Fibroblast of skin of abdomen (primary cell): ENCODE measurements at places on chromosomes 4 and X.
A peak's percentile ranks its signal among the peaks of the same experiment; 100 is the strongest.

DNA sequence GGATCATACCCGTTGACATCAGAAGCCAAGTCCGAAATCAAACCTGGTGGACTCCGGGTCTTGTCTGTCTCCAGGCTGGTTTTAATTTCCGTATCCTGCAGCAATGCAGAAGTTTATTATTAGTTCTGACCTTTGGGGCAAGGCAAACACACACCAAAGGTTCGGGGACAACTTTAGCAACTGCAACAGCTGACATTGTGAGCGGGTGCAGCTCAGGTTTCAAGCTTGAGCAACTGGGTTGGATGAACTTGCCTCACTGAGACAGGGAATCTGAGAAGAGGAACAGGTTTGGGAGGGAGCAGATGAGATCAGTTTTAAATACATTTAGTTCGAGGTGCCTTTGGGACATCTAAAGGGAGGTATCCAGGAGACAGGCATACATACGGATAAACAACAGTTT lies 110.7 kb downstream of the GNL3L start:
- no peak for DNase-seq

DNA sequence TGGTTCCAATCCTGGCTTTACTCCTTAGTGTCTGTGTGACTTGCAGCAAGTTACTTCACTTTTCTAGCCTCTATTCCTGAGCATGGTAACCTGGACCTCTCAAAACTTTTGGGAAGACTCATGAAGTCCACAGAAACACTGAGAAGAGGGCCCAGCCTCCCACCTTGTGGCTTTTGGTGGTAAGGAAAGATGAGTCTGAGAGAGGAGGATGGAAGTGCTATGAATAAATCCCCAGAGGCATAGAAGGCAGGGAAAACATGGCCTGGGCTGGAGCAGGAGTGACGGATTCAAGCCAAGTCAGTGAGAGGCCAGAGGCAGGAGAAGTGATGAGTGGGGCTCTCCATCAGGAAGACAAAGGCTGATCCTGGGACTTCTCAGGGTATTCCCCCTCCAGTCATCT lies 10.9 kb upstream of the MAGEA4 start:
- peak; percentile 0 for DNase-seq

- DNase-seq: no peak
Observed at GRCh38 chrX:7147413-7147977, at the start of gene STS. STS (plus strand) TSS chrX:7147712; CDS start chrX:7253200, 105,488 bp downstream.

GRCh38 chr4:14562901-14563300 lies 439.4 kb upstream of the CPEB2 start:
- no peak for DNase-seq

GRCh38 chr4:3186609-3187008 lies 62.4 kb upstream of the MSANTD1 start:
- no peak for DNase-seq

DNA sequence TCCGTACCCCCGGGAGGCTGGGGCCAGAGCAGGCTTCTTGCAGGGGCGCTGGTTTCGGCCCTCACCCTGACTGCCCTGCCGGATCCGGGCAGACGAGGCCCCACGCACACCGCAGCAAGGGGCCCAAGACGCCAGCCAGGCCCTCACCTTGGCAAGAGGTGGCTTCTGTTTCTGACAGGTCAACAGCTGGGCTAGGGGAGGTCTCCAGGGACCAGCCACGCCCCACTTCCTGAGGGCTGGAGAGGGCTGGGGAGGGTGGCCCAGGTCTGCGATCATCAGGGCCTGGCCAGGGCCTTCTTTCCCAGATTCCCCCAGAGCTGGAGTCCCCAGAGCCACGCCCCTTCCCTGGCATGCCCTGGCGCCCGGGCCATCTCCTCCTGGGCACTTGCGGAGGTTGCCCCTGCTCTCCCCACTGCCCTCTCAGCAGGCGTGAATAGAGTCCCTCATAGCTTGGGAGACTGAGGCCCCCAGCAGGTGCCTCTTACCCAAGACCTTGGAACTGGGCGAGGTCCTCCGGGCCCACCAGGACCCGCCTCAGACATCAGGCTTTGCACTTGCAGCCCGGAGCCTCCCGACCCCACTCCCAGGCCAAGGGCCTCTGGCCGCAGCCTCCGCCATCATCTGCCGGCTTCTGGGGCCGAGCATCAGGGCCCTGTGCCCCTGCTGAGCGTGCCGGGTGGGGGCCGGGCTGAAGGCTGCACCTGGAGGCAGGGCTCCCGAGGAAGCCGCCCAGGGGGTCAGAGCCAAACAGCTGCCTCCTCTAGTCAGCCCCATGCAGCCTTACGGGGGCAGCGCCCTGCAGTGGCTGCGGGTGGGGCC lies 6.3 kb upstream of the FGFR3 start:
- no peak for DNase-seq

DNA sequence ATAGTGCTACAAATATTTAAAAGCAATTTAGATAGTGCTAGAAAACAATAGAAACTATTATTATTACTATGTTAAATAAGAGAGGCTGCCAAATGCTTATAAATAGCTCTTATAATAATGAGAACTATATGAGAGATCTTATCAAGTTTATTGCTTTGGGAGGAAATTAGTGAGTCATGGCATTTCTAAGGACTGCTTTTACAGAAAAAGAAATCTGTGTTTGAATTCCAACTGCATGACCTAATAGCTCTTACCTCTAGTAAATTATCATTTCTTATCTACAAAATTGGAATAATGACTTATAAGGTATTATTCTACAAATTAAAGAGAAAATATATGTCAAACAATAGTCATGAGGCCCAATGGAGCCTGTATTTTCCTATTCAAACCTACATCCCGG lies 177.2 kb downstream of the GABRG1 start:
- DNase-seq: no peak

DNA sequence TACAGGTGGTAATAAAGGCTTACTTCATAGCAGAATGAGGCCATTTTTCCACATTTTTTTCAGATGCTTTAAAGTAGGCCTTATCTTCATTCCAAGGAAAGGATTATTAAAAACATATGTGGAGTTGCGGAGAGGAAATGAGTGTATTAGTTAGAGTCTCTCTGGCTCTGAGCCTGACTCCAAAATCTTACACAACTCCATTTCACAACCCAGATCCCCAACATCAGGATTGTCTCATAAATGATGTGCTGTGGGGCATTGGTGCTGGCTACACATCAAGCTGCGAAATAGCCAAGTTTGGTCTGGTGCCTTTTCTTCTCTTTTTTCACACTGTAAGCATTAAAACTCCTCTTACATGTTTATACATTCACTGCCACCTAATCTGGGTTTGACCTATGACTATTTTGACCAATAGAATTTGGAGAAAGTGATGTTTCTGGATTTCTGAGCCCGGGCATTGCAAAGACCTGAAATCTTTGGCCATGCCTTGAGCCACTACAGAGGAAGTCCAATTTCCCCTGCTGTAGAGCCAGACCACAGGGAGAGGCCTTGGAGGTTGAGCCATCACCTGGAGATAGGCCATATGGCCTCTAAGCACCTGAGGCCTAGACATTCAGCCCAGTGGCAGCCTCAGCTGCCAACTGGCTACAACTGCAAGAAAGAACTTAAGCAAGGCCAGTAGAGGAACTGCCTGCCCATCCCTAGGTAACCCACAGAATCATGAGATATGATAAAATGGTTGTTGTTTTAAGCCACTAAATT lies 16.7 kb upstream of the SOD3 start:
- DNase-seq: peak; percentile 98

DNA sequence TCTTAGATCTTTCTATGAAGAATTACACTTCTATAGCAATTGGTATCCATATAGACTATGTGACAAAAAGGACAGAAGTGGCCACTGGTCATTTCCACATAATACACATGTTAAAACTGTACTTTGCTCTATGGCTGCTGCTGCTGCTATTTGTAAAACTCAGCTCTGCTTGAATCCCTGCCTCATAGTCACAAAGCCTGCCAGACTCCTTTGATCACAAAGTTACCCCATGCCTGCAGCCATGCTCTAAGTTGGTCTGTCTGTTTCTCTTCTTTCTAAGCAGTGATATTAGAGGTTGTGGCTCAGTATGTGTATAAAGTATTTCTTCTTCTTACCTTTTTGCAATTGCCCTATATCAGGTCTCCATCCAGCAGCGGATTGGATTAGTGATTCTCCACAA lies 210.9 kb downstream of the GRID2 start:
- no peak for DNase-seq

DNA sequence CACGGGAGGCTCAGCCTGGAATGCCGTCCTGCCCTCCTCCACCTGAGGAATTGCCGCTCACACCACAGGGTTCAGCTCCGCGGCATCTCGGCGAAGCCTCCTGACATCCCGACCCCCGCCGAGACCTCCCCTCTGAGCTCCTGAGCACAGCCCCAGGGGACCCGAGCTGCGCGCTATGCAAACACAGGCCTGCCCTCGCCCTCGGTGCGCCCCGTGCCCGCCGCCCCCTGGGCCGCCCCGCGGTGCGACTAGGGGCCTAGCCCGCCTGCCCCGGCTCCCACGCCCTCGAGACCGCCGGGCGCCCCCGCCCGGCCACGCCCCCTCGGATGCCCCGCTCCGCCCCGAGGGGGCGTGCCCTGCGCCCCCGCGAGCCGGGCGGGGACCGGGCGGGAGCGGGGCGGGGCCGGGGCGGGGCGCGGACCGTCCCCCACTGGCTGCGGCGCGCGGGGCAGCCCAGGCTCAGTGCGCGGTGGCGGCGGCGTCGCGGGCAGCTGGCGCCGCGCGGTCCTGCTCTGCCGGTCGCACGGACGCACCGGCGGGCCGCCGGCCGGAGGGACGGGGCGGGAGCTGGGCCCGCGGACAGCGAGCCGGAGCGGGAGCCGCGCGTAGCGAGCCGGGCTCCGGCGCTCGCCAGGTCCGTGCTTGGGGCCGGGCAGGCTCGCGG lies at the start of gene FGFR3:
Gene FGFR3, plus strand, starts transcription at position 462 of the 664 bp plus-strand sequence. CDS start 642 bp downstream, outside the sequence.
- peak; percentile 17 for DNase-seq

DNA sequence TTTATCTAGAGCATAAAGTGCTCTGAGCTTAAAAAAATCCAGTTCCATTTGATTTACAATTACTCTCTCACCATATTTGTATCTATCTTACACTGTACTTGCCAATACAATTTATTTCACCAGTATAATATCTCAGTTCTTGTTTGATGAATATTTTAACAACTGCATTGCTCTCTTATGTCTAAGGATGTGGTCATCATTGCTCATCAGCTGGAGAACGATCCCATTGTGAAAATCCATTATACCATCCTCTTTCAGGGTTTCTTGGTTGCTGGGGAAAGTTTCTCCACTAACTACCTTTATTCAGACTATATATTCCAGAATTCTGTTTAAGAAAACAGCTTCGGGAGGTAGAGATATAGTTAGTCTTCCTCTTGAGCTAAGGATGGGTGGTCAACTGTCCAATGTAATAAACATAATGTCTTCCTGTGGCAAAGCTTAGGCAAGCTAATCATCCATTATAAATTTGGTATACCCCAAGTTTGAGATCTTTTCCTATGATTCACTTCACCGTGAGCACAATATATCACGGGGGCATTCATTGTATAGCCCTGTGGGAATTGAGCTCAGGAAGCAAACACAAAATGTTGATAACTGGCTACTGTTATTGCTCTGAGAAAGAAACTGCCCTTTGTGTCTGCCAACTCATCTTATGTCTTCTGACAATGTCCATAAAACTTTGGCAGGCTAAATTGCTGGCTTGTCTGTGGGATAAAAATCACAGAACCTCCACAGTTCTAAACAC lies 2361.9 kb downstream of the ARAP2 start:
- DNase-seq: peak; percentile 69

- DNase-seq: no peak
Observed at GRCh38 chr4:36348403-36348938, 67.1 kb downstream of the DTHD1 start.

DNA sequence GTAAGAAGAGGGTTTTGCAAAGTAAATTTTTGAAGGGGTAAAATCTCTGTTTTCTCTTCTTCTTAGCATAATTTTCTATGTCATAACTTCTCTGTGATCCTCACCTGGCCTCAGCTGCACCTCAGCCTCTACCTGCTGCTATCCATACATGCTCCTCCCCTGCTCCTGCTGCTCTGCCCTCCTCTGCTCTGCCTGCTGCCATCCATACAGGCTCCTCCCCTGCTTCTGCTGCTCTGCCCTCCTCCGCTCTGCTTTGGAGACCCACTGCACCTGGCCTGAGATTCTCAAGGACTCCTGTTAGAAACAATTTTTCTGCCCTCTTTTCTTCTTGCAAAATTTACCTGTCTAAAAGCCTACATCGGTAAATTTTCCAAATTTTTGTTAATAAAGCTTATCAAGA lies 388.6 kb upstream of the PITX2 start:
- DNase-seq: no peak

DNA sequence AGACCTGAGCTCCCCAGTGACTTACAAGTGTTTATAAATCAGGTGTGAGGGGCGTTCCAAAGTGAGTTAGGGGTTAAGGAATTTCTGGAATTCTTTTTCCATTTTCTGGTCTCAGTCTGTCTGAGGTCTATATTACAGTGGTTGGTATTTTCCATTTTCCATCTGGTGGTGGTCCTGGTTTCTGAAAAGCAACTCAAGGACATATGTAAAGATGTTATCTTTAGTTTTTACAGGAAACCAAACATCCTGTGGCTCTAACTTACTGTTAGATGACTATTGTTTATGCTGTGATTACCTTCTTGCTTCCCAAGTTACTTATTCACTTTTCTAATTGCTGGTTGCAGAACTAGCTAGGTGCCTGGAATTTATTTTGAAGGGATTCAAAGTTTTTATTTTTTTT lies 53.5 kb upstream of the IL21 start:
- no peak for DNase-seq

GRCh38 chrX:144293229-144293628 lies 409.4 kb downstream of the UBE2NL start:
- DNase-seq: no peak

DNA sequence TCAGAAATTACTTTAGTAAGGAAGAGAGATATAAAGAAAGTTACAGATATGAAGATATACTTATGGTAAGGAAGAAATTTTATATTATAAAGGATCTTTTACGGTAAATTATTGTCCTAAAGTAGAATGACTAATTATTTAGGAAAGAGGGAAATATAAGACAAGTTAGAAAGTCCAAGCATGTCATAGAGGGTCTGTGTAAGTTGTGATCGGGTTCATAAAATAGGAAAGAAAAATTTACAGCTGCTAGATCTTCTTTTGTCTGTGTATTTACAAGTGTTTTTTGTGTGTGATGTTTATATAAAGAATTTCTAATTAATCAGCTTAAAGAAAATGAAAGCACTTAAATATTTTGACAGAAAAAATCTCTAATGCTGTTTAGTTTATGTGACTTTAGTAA lies 1054.9 kb upstream of the DIAPH2 start:
- no peak for DNase-seq

GRCh38 chrX:104343428-104344129 lies 88.8 kb upstream of the ESX1 start:
- DNase-seq: peak; percentile 52

GRCh38 chr4:48432017-48432416 lies 51.1 kb upstream of the SLC10A4 start:
- DNase-seq: no peak

DNA sequence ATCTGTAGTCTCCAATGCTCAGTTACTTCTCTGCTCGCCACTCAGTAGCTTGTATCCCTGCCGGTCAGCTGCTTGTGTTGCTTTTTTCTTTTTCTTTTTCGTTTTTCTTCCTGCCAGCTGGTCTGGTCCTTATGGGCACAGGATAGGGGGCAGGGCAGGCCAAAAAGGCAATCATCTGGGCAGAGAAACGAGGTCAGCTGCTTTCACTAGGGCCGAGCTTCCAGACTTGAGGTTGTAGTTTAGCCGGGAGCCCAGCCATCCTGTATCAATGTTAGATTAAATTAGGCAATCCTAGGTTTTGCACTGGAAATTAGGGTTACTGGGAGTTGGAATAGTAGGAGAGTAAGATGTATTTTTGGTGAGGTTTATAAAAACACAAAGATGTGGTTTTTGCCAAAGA lies 3.4 kb downstream of the ARSF start:
- no peak for DNase-seq
